ENCODE measurements at places on chromosomes 5 and 9. TPM values are rescaled to one million over a fixed set of nuclear protein-coding genes. Genes with fewer than 3 reads are reported as not detected.

DNA sequence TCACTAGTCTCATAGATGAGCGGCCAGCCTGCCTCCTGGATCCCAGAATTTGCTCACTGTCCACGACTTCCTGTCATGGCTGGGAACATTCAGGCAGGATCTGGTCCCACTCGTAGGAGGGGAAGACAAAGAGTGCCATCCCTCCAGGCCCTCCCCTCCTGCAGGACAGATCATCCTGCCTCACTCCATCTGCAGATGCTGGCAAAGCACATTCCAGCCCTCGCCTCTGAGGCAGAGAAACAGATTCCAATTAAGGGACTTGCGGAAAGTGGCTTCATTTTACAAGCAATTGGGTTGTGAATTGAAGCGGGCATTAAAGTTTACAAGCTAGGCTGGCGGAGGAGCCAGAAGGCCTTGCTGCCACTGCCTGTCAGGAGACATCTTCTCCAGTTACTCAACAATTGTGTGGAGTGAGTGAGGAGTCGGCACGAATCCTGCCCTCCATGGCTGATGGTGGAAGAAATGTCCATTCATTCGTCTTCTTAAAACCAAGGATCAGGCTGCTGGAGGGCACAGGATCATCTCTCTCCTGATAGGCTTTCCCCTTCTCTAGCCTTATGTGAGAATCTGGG is 41.8 kb upstream of the KCNMB1 start:
- no peak for DNase-seq

DNA sequence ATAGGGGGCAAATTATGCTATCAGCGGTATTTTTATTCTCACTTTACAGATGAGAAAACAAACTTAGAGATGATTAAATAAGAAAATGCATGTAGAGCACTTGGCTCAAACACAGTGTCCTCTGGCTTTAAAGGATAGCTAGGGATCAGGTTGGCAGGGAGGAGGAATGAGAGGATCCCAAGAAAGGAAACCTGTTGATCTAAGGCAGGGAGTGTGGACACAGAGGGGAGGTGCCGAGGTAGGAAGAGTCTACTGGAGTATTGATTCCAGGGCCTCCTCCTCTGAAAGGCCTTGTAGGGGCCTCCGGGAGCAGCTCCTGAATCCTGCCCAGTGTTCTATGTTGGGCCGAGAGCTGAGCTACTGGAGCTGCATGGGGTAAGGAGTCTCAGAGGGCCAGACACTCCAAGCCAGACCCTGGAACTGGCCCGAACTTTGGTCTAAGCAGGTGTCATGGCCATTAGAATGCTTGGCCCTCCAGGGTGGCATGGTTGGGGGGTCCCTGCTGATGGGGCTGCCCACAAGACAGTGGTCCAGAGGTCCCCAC is 30.4 kb upstream of the TCF7 start:
- DNase-seq: no peak

DNA sequence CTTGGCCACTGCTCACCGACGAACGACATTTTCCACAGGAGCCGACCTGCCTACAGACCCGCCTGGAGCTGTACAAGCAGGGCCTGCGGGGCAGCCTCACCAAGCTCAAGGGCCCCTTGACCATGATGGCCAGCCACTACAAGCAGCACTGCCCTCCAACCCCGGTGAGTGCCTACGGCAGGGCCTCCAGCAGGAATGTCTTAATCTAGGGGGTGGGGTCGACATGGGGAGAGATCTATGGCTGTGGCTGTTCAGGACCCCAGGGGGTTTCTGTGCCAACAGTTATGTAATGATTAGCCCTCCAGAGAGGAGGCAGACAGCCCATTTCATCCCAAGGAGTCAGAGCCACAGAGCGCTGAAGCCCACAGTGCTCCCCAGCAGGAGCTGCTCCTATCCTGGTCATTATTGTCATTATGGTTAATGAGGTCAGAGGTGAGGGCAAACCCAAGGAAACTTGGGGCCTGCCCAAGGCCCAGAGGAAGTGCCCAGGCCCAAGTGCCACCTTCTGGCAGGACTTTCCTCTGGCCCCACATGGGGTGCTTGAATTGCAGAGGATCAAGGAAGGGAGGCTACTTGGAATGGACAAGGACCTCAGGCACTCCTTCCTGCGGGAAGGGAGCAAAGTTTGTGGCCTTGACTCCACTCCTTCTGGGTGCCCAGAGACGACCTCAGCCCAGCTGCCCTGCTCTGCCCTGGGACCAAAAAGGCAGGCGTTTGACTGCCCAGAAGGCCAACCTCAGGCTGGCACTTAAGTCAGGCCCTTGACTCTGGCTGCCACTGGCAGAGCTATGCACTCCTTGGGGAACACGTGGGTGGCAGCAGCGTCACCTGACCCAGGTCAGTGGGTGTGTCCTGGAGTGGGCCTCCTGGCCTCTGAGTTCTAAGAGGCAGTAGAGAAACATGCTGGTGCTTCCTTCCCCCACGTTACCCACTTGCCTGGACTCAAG is 1.5 kb downstream of the CSF2 start:
- DNase-seq: peak; percentile 16

The PCDHA12 gene
- total RNA-seq: 5.9 TPM

DNA sequence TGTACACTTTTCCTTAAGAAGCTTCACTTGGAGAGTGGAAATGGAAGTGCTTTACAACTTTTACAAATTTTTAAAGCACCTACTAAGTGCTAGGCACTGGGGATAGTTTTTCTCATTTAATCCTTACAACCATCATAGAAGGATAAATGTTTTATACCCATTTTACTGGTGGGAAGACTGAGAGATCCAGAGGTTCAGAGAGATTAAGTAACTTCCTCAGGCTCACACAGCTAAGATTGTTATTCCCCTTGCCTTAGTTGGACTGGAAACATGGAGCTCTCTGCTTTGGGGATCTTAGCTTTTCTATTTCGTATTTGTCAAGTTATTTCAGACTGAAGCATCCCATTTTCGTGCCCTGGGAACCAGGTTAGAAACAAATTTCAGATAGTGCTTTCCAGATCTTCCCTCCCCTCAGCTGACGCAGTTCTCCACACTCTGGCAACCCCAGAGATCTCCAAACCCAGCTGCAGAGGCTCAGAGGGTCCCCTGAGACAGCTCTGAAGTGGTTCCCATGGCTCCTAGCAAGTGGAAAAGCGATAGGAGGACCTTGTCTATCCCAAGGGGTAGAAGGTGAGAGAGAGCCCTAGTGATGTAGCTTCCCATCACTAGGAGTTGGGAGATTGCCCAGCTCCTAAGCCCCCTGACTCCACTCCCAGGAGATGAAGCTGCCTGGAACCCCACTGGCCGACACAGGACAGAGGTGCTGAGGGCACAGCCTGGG is 16.2 kb upstream of the GABBR2 start:
- DNase-seq: no peak

The GPX8 gene
- total RNA-seq: 132 TPM

Data from neural progenitor cell (in vitro differentiated cells).